ENCODE measurements at places on chromosomes 7 and 10. TPM values are rescaled to one million over a fixed set of nuclear protein-coding genes. Genes with fewer than 3 reads are reported as not detected.

Gene TEX36
- not detected for total RNA-seq

DNA sequence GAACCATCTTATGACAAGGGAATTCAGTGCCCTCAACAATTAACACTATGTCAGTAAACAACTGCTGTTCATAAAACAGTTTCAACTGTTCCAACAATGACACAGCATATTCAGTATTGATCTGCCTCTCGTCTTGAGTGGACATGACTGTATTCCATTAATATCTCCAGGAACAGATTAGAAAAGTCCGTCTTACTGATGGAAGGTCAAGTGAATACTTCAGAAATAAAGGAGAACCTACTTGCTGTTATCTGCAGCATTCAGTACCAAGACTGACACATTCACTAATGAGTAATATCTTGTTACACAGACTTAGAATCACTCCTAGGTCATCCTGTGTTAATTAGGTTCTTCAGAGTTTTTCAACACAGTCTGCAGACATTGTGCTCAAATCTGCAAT is 12.1 kb downstream of the KBTBD2 start:
- DNase-seq = no peak

- DNase-seq = no peak
These were observed 144.1 kb downstream of the TCF7L2 start for GRCh38 chr10:113094114-113094486.

DNA sequence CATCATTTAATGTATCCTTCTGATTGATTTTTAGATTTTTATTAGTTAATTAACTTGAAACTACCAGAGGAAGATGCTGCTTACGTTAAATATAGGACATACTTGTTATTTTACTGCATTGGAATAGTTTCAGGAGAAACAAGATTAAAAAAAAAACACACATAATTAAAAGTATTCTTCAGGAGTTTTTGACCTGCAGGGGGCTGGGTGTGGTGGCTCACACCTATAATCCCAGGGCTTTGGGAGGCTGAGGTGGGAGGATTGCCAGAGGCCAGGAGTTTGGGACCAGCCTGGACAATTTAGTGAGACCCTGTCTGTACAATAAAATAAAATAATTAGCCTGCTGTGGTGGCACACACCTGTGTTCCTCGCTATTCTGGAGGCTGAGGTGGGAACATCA is 10.7 kb downstream of the CBLL1 start:
- DNase-seq = no peak

- no peak for DNase-seq
These were observed 166.2 kb downstream of the CPEB3 start for GRCh38 chr10:92124616-92125143.

GRCh38 chr7:101589976-101590662 is 39.0 kb downstream of the MYL10 start:
- no peak for DNase-seq

- no peak for DNase-seq
These were observed 29.3 kb upstream of the KMT2E start for GRCh38 chr7:104984585-104985258.

DNA sequence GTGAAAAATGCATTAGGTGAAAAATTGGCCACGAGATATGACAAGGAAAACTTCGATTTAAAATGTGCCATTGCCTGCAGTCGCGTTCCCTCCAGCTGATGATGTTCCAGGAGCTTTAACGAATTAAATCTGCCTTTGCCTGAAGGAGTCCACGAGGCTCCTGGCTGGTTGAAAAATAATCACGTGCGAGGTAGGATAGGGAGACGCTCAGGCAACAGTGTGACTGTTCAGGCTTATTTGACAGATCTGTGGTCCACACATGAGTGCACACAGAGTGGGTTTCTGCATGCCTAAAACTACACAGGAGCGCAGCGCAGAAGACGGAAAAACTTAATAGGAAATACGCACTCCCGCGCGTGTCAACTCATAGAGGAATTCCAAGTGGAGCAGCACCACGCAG is 204.0 kb upstream of the PITRM1 start:
- no peak for DNase-seq

DNA sequence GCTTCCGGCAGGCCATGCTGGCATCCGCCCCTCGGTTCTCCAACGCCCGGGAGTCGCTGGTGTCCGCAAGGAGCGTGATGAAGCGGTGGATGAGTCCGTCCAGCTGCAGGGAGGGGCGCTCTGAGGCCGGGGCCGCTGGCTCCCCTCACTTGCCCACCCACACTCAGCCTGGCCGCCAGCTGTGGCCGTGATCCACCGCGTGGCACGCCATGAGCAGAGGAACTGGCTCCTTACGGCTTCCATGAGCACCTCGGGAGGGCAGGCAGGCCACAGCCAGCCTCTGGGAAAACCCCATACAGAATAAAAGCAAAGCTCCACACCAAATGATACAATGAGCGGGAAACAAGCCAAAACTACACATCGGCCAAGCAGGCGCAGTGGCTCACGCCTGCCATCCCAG is 15.5 kb upstream of the MICALL2 start:
- no peak for DNase-seq

- no peak for DNase-seq
These were observed 11.2 kb downstream of the DGKI start for GRCh38 chr7:137835486-137836112.

- no peak for DNase-seq
These were observed 48.2 kb upstream of the ZMIZ1 start for GRCh38 chr10:79020605-79021004.

DNA sequence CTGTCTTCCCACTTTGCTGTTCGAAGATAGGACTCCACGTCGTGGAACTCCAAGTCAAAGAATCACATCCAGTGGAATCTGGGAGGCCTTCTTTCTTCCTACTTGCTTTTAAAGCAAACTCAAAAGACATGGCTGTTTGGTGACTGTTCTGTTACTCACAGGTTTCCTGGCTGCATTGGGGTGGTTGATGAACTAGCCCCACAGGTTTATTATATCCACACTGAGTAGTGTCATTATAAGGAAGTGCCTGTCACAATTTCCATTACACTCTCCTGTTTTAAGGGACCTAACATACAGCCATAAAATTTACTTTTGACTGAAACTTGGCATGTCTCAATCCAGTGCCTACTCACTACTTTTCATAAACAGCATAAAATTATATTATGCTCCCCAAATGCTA is 287.3 kb upstream of the SP4 start:
- DNase-seq = no peak

DNA sequence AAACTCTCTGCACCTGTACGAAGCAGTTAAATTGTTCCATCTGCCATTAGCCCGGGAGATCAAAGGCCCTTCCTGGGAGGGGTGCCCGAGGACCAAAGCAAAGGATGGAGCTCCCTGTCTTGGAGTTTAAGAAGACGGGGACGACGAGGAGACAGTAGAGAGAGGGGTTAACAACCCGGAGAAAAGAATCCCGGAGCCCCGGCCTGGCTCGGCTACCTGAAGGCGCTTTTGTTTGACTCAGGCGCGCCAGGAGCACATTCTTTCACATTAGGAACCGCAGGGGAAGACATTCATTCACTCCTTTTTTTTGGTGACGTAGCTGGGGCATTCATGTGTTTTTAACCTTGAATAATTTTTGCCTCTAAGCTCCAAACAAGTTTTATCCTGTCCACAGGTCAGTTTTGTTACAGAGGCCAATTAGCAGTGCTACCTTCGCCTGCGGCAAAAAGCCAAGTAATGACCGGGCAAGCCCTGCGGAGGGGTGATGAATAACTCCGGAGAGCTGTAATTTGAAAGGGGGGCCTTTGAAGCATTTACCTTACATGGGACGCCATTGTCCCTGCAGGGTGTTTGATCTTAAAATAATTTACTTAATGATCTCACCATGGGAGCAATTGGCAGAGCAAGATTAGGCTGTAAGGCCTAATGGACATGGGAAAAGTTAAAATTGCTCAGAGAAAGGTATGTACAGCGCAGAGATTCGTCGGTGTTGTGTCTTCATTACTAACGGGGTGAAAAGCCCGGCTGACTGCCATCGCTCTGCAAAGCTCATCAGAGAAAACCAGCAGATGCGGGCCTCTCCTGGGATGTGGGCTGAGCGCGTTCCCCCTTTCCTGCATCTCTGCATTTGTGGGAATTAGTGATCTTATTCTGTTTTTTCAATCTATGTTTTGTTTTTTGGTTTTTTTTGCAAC is 258.0 kb upstream of the SP4 start:
- DNase-seq = no peak

DNA sequence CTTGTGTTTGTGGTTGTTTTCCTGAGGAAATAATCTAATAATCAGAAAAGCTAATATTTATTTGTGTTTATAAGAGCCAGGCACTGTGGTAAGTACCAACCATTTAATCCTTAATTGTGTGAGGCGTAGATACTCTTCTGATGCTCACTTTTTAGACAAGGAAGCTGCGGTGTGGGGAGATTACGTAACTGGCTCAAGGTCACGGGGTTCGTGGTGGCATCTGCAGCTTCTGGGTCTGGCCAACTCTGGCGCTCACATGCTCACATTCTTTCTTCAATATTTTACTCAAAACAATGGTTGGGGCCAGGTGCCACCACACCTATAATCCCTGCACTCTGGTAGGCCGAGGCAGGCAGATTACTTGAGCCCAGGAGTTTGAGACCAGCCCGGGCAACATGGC is 77.6 kb downstream of the RALA start:
- no peak for DNase-seq

DNA sequence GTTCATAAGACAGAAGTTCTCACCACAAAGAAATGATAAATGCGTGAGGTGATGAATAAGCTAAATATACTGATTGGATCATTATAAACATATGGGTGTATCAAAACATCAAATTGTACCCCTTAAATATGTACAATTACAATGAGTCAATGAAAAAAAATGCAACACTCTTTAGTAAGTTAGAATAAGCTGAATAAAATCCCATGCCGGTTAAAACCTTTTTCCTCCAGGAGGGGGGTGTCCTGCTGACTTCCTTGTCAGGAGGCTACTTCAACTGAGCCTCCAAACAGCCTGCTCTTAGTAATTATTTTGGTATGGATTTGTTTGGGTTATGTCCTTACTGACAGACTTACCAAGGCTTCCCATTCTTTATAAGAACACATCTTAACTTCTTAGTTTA is 649.1 kb downstream of the INHBA start:
- no peak for DNase-seq

- no peak for DNase-seq
These were observed 212.3 kb downstream of the DKK1 start for GRCh38 chr10:52526251-52526823.

GRCh38 chr7:26443751-26444150 is 152.1 kb downstream of the SNX10 start:
- DNase-seq = no peak

Measured in ovary (tissue), 10 donors.